ENCODE measurements at places on chromosomes 4 and X.

DNA sequence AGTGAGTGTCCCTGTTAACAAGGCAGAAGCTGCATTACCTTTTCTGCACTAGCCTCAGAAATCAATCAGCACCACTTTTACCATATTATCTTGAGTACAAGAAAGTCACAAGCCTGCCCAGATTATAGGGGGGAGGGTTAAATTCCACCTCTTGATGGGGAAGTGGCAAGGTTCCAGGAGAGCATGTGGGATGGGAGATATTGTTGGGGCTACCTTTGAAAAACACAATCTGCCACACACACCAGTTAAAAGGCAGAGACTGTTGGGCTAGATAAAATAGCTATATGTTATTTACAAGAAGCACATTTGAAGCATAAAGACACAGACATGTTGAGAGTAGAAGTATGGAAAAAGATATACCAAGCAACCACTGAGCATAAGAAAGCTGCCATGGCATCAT lies 6.6 kb upstream of the AVPR2 start:
- H3K4me3 ChIP-seq = no peak overlapping the region
- H3K36me3 ChIP-seq = no peaks in the 10 kb centered on the region
- DNase-seq = no peak
- H3K4me1 ChIP-seq = peaks cover 17% of the 10 kb centered on the region

GRCh38 chr4:163598028-163598427 lies 103.5 kb downstream of the TMA16 start:
- H3K27ac ChIP-seq = no peak overlapping the region
- no peaks in the 10 kb centered on the region for H3K27me3 ChIP-seq
- H3K36me3 ChIP-seq = no peaks in the 10 kb centered on the region
- H3K4me3 ChIP-seq = no peak overlapping the region
- no peaks in the 10 kb centered on the region for H3K4me1 ChIP-seq

- no peaks in the 10 kb centered on the region for H3K4me1 ChIP-seq
- no peak overlapping the region for H3K27ac ChIP-seq
- H3K27me3 ChIP-seq = peaks cover 3% of the 10 kb centered on the region
- no peak overlapping the region for H3K4me3 ChIP-seq
- DNase-seq = no peak
These were observed 12.0 kb upstream of the CD38 start for GRCh38 chr4:15765910-15766697.

DNA sequence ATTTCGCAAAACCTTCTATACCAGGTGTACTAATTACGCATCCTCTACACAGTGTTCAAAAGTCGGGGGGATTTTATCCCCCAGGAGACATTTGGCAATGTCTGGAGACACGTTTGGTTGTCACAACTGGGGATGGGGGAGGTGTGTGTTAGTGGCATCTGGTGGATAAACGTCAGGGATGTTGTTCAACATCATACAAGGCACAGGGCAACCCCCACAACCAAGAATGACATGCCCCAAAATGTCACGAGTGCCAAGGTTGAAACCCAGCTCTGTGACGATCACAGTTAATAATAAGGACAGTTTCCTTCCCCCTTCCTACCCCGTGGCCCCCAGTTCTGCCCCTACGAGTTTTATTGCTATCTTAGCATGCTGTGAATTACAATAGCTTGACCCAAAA lies 15.9 kb upstream of the SEL1L3 start:
- no peak overlapping the region for H3K27ac ChIP-seq
- DNase-seq = no peak
- peaks cover 19% of the 10 kb centered on the region for H3K4me1 ChIP-seq
- no peaks in the 10 kb centered on the region for H3K36me3 ChIP-seq
- H3K4me3 ChIP-seq = no peak overlapping the region
- peaks cover 1% of the 10 kb centered on the region for H3K27me3 ChIP-seq

- no peaks in the 10 kb centered on the region for H3K36me3 ChIP-seq
- H3K4me3 ChIP-seq = peak overlapping the region; percentile 58
- H3K27ac ChIP-seq = peak overlapping the region; percentile 76
- DNase-seq = peak; percentile 76
These were observed 57.8 kb upstream of the FAM47B start for GRCh38 chrX:34884817-34885216.

DNA sequence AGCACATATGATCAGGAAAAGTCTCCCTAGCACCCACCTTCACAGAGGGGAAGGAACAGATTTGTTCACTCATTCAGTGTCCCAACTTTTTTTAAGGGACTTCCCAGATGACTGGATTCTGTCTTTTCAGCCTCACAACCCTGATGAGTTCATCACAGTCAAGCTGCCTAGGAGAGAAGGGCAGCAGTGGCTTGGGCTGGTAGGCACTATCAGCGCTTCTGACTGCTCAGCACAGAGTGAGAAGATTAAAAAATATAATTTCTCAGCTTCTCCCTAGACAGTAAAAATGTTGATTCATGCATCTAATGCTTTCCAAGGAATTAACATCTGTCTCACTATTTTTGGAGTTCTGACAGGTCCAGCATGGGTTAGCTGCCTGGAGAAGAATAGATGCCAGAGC lies 328.2 kb downstream of the DTHD1 start:
- H3K4me1 ChIP-seq = no peaks in the 10 kb centered on the region
- H3K27me3 ChIP-seq = no peaks in the 10 kb centered on the region
- no peaks in the 10 kb centered on the region for H3K36me3 ChIP-seq
- DNase-seq = no peak
- H3K27ac ChIP-seq = no peak overlapping the region

- no peak overlapping the region for H3K27ac ChIP-seq
- no peaks in the 10 kb centered on the region for H3K27me3 ChIP-seq
- H3K4me3 ChIP-seq = no peak overlapping the region
- no peaks in the 10 kb centered on the region for H3K36me3 ChIP-seq
- no peak for DNase-seq
These were observed 258.0 kb downstream of the COL25A1 start for GRCh38 chr4:109044431-109044830.

- H3K4me1 ChIP-seq = no peaks in the 10 kb centered on the region
- no peak overlapping the region for H3K4me3 ChIP-seq
- no peak for DNase-seq
- peaks cover 11% of the 10 kb centered on the region for H3K36me3 ChIP-seq
- no peak overlapping the region for H3K27ac ChIP-seq
- H3K27me3 ChIP-seq = no peaks in the 10 kb centered on the region
These were observed 8.8 kb downstream of the ANKRD37 start for GRCh38 chr4:185405296-185405999.

DNA sequence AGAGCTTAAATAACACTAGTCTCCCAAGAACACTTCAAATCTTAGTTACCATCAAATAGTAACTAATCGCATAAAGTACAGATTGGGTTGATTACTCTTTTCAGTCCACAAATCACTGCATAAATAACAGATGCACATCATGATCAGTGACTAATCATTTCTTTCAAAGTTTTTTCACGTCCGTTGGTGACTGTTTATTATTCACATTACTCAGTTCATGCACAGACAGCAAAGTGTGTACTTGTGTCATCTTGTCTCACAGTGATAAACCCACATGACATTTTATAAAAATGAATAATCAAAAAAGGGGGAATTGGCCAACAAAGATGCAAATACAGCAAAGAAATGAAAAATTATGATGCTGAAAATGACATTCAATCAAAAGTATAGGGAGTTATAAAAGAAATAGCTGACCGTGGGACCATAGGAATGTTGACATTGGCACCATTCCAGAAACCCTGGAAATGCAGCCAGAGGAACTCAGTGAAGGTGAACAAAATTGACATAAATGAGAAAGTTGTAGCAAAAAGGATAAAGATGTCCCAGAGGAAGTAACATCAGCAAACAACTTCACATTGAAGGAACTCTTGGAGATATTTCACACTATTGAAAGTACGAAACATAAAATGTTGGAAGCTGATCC lies 161.5 kb downstream of the SOX3 start:
- no peak overlapping the region for H3K4me3 ChIP-seq
- H3K4me1 ChIP-seq = no peaks in the 10 kb centered on the region
- DNase-seq = no peak
- no peak overlapping the region for H3K27ac ChIP-seq

DNA sequence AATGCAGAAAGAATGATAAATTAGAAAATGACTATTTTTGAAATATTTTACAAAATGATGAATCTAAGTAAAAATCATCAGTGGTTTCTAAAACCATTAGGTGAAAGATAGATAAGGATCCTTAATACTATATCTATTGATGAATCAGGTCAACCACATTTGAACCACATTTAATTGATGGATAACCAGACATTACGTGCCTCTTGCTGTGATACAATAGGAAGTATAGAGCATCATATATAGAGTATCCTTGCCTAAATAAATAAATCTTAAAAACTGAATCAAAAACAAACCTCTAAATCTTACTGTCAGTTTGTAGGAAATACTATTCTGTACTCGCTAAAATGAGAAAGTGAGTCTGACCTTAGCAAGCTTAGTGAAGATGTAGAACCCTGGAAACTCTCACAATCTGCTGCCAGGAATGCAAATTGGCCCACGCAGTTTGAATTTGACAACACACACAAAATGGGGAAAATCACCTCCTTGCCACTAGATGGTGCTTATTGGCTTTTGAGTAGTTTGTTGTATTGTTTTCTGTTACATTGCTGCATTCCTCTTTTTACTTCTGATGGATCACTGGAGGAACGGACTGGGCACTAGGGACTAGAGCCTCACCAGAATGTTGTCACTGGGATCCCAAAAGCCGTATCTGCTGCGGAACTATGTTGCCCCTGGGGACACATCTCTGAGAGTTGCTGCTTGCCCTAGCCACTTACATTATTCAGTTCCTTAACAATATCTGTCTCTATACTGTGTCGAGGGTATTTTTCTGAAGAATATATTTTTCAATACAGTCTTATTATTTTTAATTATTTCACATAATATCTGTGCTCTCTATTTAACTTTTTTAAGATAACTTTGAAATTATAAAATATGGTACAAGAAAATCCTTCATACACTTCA lies 25.4 kb upstream of the SLAIN2 start:
- no peaks in the 10 kb centered on the region for H3K27me3 ChIP-seq
- H3K4me3 ChIP-seq = no peak overlapping the region

GRCh38 chr4:39514888-39515401 lies 12.3 kb downstream of the UGDH start:
- H3K4me3 ChIP-seq = peak overlapping the region; percentile 36
- H3K27me3 ChIP-seq = no peaks in the 10 kb centered on the region
- H3K36me3 ChIP-seq = peaks cover 23% of the 10 kb centered on the region
- H3K27ac ChIP-seq = peak overlapping the region; percentile 97

GRCh38 chr4:7388627-7389026 lies 46.1 kb downstream of the PSAPL1 start:
- DNase-seq = no peak
- H3K36me3 ChIP-seq = peaks cover 3% of the 10 kb centered on the region
- no peak overlapping the region for H3K4me3 ChIP-seq
- H3K27ac ChIP-seq = no peak overlapping the region

DNA sequence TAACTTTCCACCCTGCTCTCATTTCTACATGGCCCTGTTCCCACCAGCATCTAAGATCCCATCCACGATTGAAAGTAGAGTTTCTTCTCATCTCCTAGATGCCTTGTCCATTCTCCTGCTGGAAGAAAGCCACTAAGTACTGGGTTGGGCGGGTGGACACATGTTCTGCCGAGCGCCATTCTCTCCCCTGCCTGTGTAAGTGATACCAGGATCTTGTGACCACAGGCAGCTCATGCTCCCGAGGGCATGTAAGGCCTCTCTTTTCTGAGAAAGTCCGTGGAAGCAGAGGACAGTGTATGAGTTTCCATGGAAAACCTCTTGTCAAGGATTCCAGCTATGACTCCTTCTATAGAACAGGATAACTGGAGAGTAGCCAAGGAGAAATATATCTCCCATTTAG lies 3.3 kb upstream of the SLC25A4 start:
- H3K4me3 ChIP-seq = no peak overlapping the region
- no peaks in the 10 kb centered on the region for H3K36me3 ChIP-seq
- H3K4me1 ChIP-seq = peaks cover 12% of the 10 kb centered on the region
- H3K27ac ChIP-seq = no peak overlapping the region

- peak within 1 kb of the TSS; percentile 84 for H3K4me3 ChIP-seq
- peak within 1 kb of the TSS; percentile 83 for H3K27ac ChIP-seq
- no peaks in the 10 kb centered on the region for H3K27me3 ChIP-seq
- H3K4me1 ChIP-seq = peaks cover 29% of the 10 kb centered on the region
These were observed at the start of gene IQSEC2 for GRCh38 chrX:53281321-53281822. Gene IQSEC2 (minus strand): TSS chrX:53281584.

DNA sequence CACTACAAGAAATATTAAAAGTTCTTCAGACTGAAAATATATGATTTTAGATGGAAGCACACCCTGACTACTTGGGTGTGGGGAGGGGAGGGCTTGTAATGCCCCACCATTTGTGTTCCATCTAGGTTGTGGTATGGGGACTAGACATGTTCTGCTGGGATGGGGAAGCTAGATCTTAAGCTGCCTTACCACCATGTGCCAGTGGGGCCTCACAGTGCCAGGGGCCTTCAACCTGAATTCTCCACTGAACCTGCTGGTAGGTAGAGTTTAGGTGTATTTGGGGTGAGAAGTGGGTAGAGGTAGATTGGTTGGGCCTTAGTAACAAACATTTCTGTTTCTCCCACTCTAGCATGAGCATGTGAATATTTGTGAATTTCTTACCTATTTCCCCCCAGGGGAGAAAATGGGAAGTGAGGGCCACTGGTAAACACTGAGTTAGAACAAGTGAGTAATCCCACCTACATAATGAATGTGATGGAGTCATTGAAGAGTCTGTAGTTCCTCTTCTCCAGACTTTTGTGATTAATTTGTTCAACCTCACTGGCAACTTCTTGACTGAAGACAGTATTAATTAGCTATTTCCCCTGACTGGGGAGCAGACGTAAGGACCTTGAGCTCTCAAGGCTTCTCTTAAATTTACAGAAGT lies 44.0 kb downstream of the BRCC3 start:
- H3K27me3 ChIP-seq = no peaks in the 10 kb centered on the region
- peaks cover 5% of the 10 kb centered on the region for H3K4me1 ChIP-seq
- peaks cover 3% of the 10 kb centered on the region for H3K36me3 ChIP-seq
- no peak overlapping the region for H3K4me3 ChIP-seq

DNA sequence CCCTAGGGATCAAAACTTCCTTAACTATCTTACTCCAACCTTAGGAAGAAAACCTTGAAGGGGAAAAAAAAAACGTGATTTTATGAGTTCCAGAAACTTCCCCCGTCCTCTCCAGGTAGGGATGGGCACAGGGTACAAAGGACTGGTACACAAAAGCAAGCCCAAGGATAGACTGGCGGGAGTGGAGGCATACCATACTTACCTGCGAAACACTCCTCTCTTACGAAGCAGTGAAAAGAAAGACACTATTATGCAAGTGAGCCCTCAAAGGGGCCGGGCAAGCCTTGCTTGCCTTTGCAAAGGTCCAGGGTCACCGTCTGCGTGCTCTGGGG lies 651 bp downstream of the TSPAN6 start:
- no peaks in the 10 kb centered on the region for H3K27me3 ChIP-seq
- DNase-seq = no peak
- peak overlapping the region; percentile 92 for H3K4me3 ChIP-seq
- H3K27ac ChIP-seq = peak overlapping the region; percentile 89
- no peaks in the 10 kb centered on the region for H3K36me3 ChIP-seq
- peaks cover 17% of the 10 kb centered on the region for H3K4me1 ChIP-seq

DNA sequence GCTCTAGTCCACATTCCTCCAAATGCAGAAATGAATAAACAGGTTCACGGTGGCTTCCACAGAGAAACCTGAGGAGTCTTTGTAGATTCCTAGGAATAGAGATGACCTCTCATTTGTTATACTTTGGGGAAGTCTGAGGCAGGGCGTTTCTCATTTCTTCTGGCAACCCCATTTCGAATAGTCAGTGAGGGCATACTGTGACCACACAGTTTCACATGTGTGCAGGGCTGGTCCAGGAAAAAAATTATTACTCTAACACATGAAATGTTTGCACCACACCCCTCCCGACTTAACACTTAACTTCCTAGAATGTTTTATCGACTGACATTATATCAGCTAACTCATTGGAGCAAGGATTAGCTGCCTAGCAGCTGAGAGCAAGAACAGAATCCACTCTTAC lies 12.0 kb downstream of the FRMD7 start:
- no peak overlapping the region for H3K4me3 ChIP-seq
- H3K4me1 ChIP-seq = no peaks in the 10 kb centered on the region
- peaks cover 3% of the 10 kb centered on the region for H3K27me3 ChIP-seq
